Dermis lymphatic vessel endothelial cell (primary cell): ENCODE measurements at places on chromosomes 1 and 21. TPM values are rescaled to one million over a fixed set of nuclear protein-coding genes. Genes with fewer than 3 reads are reported as not detected.

The DISP3 gene
- 0.09 and 0.11 TPM in 2 replicates for total RNA-seq

The NBPF20 gene
- 2.1 and 2.9 TPM in 2 replicates for total RNA-seq

The GPR89A gene
- total RNA-seq = 18.3 and 22.3 TPM in 2 replicates

The C4BPA gene
- total RNA-seq = not detected in 2 replicates

The TENT5C gene
- 0.69 and 1.7 TPM in 2 replicates for total RNA-seq

The ZSWIM5 gene
- 7.5 and 10.1 TPM in 2 replicates for total RNA-seq
